ENCODE measurements at places on chromosomes 5 and 9.

GRCh38 chr9:33751536-33752129 is 43.7 kb upstream of the PRSS3 start:
- no peak overlapping the region for H3K4me3 ChIP-seq
- peaks cover 44% of the 10 kb centered on the region for H3K4me1 ChIP-seq

- no peak overlapping the region for H3K27ac ChIP-seq
- no peak overlapping the region for H3K4me3 ChIP-seq
- H3K27me3 ChIP-seq: no peaks in the 10 kb centered on the region
- H3K4me1 ChIP-seq: peaks cover 2% of the 10 kb centered on the region
- DNase-seq: no peak
- H3K36me3 ChIP-seq: peaks cover 36% of the 10 kb centered on the region
Measured at GRCh38 chr5:32109236-32109635, 64.9 kb downstream of the GOLPH3 start.

- DNase-seq: no peak
- no peaks in the 10 kb centered on the region for H3K4me1 ChIP-seq
- H3K4me3 ChIP-seq: no peak overlapping the region
- H3K36me3 ChIP-seq: no peaks in the 10 kb centered on the region
- no peak overlapping the region for H3K27ac ChIP-seq
- H3K27me3 ChIP-seq: no peaks in the 10 kb centered on the region
Measured at GRCh38 chr5:92908952-92909601, 671.9 kb downstream of the NR2F1-AS1 start.

- H3K4me3 ChIP-seq: no peak overlapping the region
- H3K27me3 ChIP-seq: peaks cover 12% of the 10 kb centered on the region
- no peaks in the 10 kb centered on the region for H3K36me3 ChIP-seq
- no peak overlapping the region for H3K27ac ChIP-seq
- no peak for DNase-seq
Measured at GRCh38 chr5:38783011-38783561, 62.7 kb upstream of the OSMR start.

GRCh38 chr5:175920231-175920811 is 47.8 kb downstream of the THOC3 start:
- H3K27me3 ChIP-seq: no peaks in the 10 kb centered on the region
- DNase-seq: peak; percentile 35
- H3K4me3 ChIP-seq: no peak overlapping the region
- no peak overlapping the region for H3K27ac ChIP-seq

DNA sequence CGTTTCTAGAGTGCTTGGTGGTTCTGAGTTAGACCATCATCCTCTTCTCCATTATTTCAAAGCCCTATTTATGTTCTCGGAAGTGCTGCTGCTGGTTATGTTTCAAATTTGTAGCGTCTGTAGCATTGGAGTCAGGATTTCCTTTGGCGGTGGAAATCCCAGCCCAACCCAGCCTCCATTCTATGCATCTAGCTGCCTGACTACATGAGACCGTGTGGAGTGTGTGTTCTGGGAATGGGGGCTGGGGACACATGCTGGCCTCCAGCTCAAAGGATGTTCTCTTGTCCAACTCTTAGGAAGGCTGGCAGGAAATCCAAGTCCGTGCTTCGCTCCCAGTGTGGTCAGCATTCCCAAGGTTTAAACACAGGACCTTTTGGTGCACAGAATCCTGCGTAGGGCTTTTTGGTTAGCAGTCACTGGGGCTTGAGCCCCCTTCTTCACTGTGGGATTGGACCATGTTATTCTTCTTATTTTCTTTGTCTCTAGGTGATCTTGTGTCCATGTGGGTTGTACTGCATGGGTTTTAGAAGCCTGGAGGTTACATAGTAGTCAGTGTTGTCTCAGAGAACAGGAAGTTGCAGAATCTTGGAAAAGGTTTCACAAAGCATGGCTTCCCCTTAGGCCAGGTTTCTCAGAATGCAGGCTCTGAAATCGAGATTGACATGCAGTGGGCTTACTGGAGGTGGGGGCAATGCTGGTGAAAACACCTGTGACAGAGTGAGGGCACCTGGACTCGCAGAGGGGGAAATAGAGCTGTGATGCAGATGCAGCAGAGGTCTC is 132.2 kb downstream of the ARHGAP26 start:
- no peaks in the 10 kb centered on the region for H3K27me3 ChIP-seq
- no peak overlapping the region for H3K4me3 ChIP-seq
- DNase-seq: no peak
- H3K27ac ChIP-seq: no peak overlapping the region
- peaks cover 2% of the 10 kb centered on the region for H3K4me1 ChIP-seq
- H3K36me3 ChIP-seq: peaks cover 24% of the 10 kb centered on the region

DNA sequence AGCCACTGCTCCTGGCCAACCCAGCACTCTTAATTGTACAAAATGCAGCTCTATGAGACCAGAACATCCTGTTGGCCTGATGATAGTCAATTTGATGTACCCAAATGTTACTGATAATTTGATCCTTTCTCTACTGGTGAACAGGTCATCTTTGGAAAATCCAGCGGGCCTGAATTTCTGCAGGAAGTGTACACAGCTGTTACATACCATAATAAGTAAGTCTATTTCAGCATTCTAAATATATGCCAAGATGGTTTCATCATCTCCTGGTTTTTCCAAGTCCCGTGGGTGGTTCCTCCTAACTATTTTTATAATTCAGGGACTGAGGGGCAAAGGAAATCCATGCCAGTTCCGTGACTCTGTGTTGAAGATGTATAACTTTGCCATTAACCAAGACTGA is 155.4 kb downstream of the DOCK8 start:
- no peak for DNase-seq
- H3K27me3 ChIP-seq: no peaks in the 10 kb centered on the region
- no peaks in the 10 kb centered on the region for H3K4me1 ChIP-seq
- peaks cover 81% of the 10 kb centered on the region for H3K36me3 ChIP-seq

DNA sequence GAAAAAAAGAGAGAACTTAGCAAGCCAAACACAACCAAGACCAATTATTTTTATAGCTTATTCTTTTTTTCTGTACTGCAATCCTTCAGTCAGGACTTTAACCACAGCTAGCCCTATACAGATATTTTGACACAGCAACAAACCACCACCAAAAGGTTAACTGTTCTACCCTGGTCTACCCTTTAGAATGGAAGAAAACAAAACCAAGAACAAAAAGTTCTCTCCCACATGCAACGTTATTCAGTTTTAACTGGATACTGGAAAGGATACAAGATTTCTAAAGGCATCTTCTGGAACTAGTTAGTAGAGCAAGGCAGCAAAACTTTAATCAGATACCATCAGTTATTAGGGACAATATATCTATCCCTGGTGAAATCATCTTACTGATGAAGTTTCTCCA is 32.6 kb downstream of the ECPAS start:
- no peak for DNase-seq
- peaks cover 9% of the 10 kb centered on the region for H3K4me1 ChIP-seq
- peaks cover 35% of the 10 kb centered on the region for H3K36me3 ChIP-seq
- no peak overlapping the region for H3K27ac ChIP-seq

DNA sequence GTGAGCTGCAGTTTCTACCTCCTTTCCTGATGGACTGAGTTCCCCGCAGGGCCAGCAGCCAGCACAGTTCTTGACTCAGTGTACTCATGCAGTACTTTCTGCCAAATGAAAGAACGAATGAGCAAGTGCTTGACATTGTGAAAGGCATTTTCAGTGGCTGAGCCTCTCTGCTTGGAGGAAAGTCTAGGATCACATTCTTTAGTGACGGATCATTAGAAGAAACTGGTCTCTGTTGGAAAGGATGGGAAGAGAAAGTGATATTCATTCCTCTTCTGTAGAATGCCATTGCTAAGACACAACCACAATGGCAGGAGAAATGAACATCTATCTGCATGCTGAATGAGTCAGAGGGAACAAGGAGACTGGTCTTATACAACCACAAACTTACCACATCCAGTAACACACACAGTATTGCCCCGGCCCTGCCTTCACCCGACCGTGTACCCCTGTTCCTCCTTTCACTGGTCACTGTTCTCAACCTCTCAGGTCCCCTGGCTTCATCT is 206.9 kb downstream of the CRB2 start:
- peaks cover 15% of the 10 kb centered on the region for H3K4me1 ChIP-seq
- DNase-seq: peak; percentile 63
- H3K27me3 ChIP-seq: peaks cover 9% of the 10 kb centered on the region
- H3K36me3 ChIP-seq: peaks cover 6% of the 10 kb centered on the region
- H3K4me3 ChIP-seq: no peak overlapping the region

- H3K27ac ChIP-seq: peak overlapping the region; percentile 97
- DNase-seq: no peak
- peaks cover 6% of the 10 kb centered on the region for H3K36me3 ChIP-seq
- no peak overlapping the region for H3K4me3 ChIP-seq
- peaks cover 65% of the 10 kb centered on the region for H3K4me1 ChIP-seq
Measured at GRCh38 chr9:131253891-131254491, 22.3 kb downstream of the FAM78A start.

DNA sequence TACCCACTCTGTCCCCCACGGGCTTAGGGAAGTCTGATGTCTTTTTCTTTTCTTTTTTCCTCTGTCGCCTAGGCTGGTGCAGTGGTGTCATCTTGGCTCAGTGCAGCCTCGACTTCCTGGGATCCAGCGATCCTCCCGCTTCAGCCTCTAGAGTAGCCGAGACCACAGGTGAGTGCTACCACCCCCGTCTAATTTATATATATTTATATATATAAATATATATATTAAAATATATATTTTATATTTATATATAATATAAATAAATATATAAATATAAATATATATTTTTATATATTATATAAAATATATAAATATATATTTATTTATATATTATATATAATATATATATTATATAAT is 3.3 kb upstream of the ANXA2R start:
- H3K4me1 ChIP-seq: peaks cover 30% of the 10 kb centered on the region
- H3K27ac ChIP-seq: peak overlapping the region; percentile 100
- peaks cover 13% of the 10 kb centered on the region for H3K36me3 ChIP-seq
- DNase-seq: no peak
- no peaks in the 10 kb centered on the region for H3K27me3 ChIP-seq

DNA sequence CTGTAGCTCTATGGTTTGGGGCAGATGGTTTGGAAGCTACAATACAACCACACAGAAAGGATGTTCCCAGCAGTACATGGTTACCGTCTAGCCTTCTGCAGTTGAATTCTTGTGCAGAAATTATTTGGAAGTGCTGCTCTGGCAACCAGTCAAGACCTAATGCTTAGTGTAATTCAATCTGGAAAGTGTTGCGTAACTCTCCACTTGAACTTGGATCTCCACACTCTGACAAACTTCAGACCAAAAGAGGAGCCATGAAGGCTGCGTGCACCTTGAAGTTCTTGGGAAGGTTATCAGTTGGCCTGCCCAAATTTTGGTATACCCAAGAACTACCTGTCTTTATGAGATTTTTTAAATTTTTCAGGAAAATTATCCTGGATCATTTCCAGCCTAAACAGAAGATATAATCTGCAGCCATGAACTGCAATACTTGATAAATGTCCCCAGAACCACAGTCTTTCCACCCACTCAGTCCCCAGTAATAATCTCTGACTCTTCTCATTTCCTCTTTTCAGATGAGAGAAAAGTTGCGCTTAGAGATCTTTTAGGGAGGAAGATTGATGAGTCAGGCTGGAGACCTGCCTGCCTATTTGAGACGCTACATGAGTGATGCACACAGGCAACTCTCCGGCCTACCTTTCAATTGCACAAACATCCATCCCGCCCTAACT is 159.9 kb downstream of the FANCC start:
- no peaks in the 10 kb centered on the region for H3K27me3 ChIP-seq
- no peak overlapping the region for H3K4me3 ChIP-seq
- H3K27ac ChIP-seq: no peak overlapping the region
- no peaks in the 10 kb centered on the region for H3K4me1 ChIP-seq
- no peak for DNase-seq
- peaks cover 19% of the 10 kb centered on the region for H3K36me3 ChIP-seq

GRCh38 chr9:113775749-113776148 is 100.4 kb upstream of the ZNF618 start:
- H3K36me3 ChIP-seq: no peaks in the 10 kb centered on the region
- no peak overlapping the region for H3K27ac ChIP-seq
- no peaks in the 10 kb centered on the region for H3K4me1 ChIP-seq
- peaks cover 2% of the 10 kb centered on the region for H3K27me3 ChIP-seq
- no peak overlapping the region for H3K4me3 ChIP-seq
- DNase-seq: peak; percentile 18

- H3K4me1 ChIP-seq: peaks cover 3% of the 10 kb centered on the region
- H3K36me3 ChIP-seq: no peaks in the 10 kb centered on the region
- H3K4me3 ChIP-seq: no peak overlapping the region
- peaks cover 24% of the 10 kb centered on the region for H3K27me3 ChIP-seq
- no peak for DNase-seq
- no peak overlapping the region for H3K27ac ChIP-seq
Measured at GRCh38 chr5:74490814-74491213, 149.7 kb downstream of the ENC1 start.

GRCh38 chr9:121727295-121728020 is 76.0 kb downstream of the DAB2IP start:
- H3K27ac ChIP-seq: no peak overlapping the region
- H3K27me3 ChIP-seq: peaks cover 8% of the 10 kb centered on the region
- H3K4me3 ChIP-seq: no peak overlapping the region
- no peak for DNase-seq

- H3K36me3 ChIP-seq: no peaks in the 10 kb centered on the region
- no peak for DNase-seq
- no peak overlapping the region for H3K27ac ChIP-seq
- H3K27me3 ChIP-seq: peaks cover 71% of the 10 kb centered on the region
- H3K4me3 ChIP-seq: no peak overlapping the region
Measured at GRCh38 chr5:159449925-159450324, 119.6 kb upstream of the IL12B start.

DNA sequence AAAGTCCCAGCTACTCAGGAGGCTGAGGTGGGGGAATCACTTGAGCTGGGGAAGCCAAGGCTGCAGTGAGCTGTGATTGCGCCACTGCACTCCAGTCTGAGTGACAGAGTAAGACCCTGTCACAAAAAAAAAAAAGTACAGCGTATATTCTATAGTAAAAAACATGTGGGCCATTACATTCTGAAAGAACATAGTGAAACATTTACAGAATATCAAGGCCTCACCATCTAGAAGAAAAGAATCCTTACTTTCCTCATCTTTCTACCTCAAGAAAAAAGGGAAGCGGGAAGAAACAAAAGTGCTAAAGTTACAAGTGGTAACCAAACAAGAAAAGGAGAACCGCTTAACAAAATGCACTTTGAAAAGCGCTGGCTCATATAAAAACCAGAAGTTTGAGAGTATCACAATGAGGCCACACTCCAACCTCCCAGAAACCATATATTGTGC is 5.7 kb upstream of the SYK start:
- H3K27me3 ChIP-seq: peaks cover 54% of the 10 kb centered on the region
- no peak for DNase-seq
- no peak overlapping the region for H3K4me3 ChIP-seq
- H3K27ac ChIP-seq: no peak overlapping the region
- H3K4me1 ChIP-seq: no peaks in the 10 kb centered on the region

- H3K4me1 ChIP-seq: no peaks in the 10 kb centered on the region
- H3K36me3 ChIP-seq: no peaks in the 10 kb centered on the region
- H3K4me3 ChIP-seq: no peak overlapping the region
- no peaks in the 10 kb centered on the region for H3K27me3 ChIP-seq
- no peak overlapping the region for H3K27ac ChIP-seq
Measured at GRCh38 chr9:104686081-104686480, 8.2 kb upstream of the OR13D1 start.
